ENCODE measurements at places on chromosomes 3 and 15.

DNA sequence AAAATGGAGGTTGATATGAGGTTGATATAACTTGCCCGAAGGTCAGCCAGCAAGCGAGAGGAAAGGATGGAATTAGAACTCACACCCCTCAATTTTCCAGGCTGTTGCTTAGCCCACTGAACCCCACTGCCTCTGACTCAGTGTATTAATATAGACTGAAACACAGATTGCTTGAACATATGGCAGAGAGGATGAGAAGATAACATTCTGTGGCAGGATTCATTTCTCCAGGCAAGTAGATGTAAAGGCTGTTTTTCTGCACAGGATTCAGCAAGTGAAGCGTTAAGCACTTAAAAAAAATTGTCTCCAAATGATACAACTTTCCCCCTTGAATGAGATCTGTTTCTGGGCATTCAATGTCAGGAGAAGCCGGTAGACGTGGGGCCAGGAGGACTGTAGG is 335.2 kb downstream of the GAP43 start:
- no peak for DNase-seq

DNA sequence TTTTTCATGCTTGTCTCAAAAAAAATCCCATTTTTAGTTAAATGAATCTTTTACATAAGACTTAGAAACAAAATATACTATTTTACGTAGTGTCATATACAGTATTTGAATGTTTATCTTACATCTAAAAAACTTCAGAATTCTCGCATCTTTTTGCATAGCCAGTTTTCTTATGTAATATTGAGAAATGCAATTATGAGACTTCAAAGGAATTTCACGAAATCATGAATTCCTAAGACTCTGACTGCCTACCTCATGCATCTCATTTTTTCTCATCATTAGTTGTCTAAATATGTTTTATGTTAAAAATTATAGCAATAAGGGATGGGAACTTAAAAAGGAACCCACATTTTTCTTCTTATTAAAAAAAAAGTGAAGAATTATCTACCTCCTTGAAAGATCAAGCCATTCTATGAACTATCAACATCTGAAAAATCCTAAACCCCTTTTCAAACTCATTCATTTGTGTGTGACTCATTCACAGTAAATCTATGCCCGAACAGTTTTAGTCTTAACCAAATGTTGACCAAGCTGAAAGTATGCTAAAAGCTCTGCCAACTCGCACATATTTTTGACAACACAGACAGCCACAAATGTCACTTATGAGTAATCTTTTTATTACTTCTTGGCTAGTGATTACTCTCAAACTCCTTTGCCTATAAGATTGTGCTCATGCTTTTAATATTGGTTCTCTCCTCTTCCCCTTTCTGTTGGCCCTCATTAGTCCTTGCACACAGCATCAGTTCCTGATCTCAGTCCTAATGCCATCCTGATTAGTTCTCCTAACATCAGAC is 115.9 kb downstream of the DCLK3 start:
- no peak for DNase-seq

GRCh38 chr3:168157099-168157700 is 61.5 kb upstream of the GOLIM4 start:
- no peak for DNase-seq

DNA sequence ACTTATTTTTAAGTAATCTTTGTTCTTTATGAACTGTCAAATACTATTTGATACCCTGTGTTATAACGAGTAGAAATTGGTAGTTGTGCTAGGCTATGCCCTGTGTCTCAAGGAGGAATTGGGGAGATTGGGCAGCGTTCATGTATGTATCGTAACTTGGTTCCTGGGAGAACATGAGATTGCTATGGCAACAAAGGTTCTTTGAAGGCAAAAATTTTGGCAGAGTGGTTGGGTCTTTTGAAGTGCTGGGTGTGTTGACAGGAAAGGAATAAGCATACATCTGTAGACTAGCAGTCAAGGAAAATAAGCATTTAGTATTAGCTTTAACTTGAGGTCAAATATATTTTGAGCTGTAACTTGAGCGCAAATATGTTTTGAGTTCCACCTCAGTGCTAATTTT is 45.3 kb downstream of the TCF12 start:
- no peak for DNase-seq

DNA sequence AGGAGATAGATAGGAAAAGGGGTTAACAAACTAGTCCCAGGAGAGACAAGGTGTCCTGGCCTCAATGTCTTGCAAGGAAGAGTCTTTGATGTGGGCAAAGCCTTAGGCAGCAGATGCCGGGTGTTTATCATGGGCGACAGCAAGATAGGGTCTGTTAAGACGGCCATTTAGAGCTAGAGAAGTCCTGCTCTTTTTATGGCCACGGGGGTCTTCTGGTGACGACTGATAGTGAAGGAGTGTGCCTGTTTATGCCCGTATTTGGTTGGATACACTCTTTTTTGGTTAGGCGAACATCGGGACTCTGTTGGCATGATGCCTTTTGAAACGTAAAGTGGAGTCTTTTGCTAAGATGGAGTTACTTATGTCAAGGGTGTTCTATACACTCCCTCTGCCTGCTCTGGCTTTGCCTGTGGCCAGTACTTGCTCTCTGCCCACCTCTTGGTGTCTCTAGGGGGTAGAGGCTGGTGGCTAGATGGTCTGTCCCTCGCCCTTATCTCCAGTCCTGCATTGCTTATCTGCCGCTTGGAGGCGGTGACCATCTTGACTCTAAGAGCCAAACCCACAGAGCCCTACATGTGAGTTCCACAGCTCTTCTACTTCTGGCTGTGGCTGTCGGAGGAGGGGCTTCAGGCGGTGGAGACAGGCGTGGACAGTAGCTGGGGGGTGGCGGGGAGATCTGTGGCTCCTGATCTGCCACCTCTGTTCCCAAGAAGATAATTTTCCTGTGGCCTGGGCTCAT is 55.8 kb upstream of the ZBTB38 start:
- no peak for DNase-seq

DNA sequence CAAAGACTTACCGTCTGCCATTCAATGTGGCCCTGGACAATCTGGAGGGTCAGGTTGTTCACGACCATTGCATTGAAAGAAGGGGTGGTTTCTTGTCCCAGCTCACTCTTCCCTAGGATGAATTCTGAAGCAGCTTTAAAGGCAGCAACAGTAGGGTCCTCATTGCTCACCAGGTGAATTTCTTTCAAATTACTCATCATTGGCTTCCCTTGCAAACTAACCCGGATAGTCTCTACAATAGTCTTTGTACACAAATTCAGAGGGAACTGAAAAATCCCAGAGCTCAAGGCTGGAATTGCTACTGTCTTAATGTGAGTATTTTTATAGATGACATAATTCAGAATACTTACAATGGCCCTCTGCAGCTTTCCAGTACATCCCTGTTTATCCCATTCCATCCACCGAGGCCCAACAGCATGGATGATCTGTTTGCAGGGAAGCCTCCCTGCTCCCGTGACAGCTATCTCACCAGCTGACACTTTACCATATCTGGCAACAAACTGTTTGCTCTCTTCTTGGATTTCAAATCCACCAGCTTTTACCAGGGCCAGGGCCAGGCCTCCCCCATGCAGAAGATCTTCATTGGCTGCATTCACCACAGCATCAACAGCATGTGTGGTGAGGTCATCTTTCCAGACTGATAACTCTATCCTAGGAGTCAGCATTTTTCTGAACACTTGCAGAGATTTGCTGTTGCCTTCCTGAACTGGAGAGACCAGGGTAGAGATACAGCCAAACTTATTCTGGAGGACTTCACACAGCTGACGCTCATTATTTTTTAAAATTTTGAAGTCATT is 8.6 kb downstream of the PARP9 start:
- DNase-seq = no peak

GRCh38 chr15:101486696-101487459 is 2.6 kb downstream of the PCSK6 start:
- DNase-seq = no peak

DNA sequence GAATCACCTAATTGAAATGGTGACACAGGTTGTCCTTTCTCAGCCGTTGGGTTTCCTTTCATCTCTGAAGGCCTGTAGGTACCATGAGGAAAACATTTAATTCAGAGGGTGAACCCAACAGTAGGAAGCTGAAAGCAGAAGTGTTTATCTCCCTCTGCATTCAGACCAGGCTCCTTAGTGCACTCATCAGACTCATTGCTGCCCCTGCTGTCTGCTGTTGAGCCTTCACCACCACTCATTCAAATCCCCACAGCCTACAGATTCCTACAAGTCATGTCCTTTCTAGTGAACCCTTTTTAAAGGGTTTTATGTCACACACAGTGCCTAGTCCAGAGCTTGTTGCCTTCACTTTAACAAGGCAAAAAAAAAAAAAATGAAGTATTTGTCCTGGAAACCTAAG is 13.4 kb downstream of the WDR48 start:
- DNase-seq = no peak

DNA sequence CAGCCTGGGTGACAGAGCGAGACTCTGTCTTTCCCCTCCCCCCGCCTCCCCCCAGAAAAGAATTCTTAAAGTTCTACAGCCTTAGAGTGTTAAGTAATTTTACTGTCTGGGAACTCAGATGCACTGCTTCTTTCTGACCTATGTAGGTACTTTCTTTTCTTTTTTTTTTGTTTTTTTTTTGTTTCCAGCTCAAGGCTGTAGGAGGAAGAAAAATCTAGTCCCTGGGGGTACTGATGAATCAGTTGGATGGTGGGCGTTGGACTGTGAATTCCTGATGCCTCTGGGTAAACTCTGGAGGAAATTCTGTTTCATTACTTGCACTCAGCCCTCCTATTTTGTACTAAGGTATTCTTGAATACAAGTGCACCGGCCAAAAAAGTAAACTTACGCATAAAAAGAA is 10.8 kb downstream of the GHRL start:
- no peak for DNase-seq

DNA sequence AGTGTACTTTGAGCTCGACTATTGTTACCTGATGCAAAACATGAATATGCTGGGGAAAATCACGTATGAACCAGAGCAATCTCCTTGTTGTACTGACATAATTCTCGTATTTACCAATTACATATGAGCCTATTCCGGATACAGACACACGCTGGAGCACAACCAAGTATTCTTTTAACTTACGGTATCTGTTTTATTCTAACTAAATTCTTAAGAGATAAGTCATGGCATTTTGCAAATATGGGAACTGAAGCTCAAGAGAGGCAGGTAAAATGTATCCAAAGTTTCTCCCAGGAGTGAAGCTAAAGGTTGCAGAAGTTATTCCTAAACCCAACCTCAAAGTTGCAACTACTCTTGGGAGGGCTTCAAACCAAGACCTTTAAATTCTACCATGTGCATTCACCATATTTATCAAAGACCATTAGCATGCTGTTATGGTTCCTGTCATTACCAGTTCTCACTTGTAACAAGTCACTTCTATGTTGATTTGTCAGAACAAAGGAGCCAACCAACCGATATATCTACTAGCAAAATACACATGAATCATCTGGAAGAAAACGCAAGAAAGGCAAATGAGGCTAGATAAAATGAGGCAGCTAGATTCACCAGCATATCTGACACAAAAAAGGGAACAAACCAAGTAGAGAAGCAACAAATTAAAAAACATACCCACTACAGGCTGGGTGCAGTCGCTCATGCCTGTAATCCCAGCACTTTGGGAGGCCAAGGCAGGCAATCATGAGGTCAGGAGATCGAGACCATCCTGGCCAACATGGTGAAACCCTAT is 17.8 kb downstream of the TBL1XR1 start:
- DNase-seq = no peak

DNA sequence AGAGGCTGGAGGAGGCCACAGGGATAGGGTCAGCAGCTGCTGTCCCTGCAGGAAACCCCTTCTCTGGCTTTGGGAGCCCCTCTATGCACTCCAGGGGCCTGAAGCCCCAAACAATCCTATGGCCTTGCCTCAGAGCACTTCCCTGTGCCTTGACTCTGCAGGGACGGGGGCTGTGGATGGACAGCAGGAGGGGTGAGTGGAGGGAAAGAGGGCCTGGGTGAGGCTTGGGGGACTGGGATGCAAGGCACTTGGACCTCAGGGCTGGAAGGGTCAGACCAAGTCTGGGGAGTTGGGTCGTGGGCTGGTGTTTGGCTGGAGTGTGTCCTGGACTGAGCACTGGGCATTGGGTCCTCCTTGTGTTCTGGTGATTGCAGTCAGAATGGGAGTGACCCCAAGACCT is 769.8 kb downstream of the EPHA3 start:
- DNase-seq = no peak

GRCh38 chr3:46883054-46883829 is 5.7 kb downstream of the PTH1R start:
- no peak for DNase-seq

DNA sequence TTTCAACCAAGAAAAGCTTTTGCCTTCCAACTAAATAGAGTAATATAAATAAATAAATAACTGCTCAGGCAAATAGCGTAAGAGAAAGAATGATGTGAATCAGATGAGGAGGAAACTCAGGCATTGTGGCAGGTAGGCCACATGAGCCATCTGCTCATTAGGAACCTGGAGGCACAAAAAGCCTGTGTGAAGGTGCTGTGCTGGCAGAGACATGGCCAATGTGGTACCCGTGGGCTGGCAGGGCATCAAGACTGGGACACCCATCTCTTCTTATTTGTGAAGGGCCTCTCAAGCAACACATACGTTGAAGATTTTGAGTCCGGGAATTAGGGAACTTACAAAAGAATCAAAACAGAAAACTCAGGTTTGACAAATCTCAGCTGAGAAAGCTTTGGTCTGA is 9.5 kb downstream of the ANKRD34C start:
- no peak for DNase-seq

- DNase-seq = no peak
Observed at GRCh38 chr15:72078887-72079286, 39.1 kb downstream of the MYO9A start.

GRCh38 chr15:81166636-81167305 is 29.9 kb upstream of the IL16 start:
- DNase-seq = no peak

GRCh38 chr15:43218908-43219706 is 1.7 kb downstream of the EPB42 start:
- DNase-seq = no peak

All from stimulated activated CD4-positive, alpha-beta T cell treated with anti-CD3 and anti-CD28 coated beads, Interleukin-12 subunit alpha, Interleukin-12 subunit beta, amount 100 ng/mL, for 24 hours (primary cell).